Stimulated activated CD8-positive, alpha-beta memory T cell treated with anti-CD3 and anti-CD28 coated beads, Interleukin-12 subunit alpha, Interleukin-12 subunit beta, amount 100 ng/mL, for 1 hour (primary cell): ENCODE measurements at places on chromosomes 2 and 18.

- no peak for DNase-seq
Observed at GRCh38 chr2:15173501-15173900, 387.6 kb downstream of the NBAS start.

GRCh38 chr2:23637011-23637778 lies 252.2 kb downstream of the KLHL29 start:
- DNase-seq: no peak

GRCh38 chr18:5868218-5868854 lies 27.0 kb downstream of the TMEM200C start:
- DNase-seq: no peak

- DNase-seq: no peak
Observed at GRCh38 chr18:68918216-68918615, 120.3 kb downstream of the CCDC102B start.

- no peak for DNase-seq
Observed at GRCh38 chr18:62525608-62526007, 2.8 kb downstream of the ZCCHC2 start.

DNA sequence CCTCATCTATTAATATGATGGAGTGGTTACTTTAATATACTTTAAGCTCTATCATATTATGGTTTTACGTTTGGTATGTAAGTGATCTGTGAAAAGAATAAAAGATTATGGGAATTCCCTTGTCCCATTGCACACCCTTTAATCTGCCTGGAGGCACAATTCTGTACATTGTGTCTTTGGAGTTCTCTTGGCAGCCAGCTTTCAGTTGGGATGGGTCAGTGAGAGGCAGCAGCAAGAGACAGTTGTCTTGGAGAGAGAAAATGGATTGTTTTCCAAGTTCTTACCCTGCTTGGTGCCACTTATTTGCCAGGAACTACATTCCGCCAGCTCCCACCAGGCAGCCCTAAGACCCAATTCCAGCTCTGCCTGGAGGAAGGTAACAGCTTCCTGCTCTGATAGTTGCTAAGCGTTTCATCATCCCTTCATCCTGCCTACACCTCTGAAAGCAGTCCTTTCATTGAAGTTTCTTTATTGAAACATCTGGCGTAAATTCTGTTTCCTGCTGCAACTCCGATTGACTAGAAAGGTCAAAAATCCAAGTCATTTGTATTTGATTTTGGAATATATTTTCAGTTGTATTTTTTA lies 365.2 kb downstream of the AKAIN1 start:
- no peak for DNase-seq

GRCh38 chr2:100984892-100985307 lies 17.2 kb upstream of the RPL31 start:
- DNase-seq: peak; percentile 64

DNA sequence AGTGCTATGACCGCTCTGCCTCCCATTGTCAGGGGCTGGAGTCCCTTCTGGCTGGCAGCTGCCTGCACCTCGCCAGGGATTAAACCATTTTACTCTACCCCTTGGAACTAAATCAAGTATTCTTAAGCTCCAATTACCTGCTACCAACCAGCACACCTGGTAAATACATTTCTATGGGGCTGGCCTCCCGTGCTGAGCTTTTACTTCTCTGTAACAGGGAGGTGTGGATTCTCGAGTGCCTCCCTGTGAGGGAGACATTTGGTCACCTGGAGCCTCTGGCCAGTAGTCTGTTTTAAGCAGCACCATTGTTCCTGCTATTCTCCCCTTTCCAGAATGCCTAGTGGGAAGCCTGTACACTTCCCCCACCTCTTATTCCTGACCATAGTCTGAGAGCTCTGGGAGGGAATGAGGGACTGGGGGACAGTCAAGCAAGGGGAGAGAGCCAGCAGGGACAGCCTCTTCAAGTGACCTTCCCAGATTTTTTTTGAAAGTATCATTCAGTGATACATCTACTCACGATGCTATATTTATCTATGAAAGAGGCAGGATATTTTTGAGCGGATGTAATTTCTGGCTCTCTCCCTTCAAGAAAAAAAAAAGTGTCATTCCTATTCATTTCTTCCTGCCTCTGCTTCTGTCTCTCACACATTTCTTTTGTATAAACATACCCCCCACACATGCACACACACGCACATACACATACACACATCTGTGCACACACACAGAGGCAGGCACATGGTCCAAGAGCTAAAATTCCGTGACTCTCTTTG lies 112.8 kb downstream of the CAPN13 start:
- no peak for DNase-seq

- DNase-seq: no peak
Observed at GRCh38 chr2:166593403-166593802, 99.4 kb upstream of the SCN7A start.

DNA sequence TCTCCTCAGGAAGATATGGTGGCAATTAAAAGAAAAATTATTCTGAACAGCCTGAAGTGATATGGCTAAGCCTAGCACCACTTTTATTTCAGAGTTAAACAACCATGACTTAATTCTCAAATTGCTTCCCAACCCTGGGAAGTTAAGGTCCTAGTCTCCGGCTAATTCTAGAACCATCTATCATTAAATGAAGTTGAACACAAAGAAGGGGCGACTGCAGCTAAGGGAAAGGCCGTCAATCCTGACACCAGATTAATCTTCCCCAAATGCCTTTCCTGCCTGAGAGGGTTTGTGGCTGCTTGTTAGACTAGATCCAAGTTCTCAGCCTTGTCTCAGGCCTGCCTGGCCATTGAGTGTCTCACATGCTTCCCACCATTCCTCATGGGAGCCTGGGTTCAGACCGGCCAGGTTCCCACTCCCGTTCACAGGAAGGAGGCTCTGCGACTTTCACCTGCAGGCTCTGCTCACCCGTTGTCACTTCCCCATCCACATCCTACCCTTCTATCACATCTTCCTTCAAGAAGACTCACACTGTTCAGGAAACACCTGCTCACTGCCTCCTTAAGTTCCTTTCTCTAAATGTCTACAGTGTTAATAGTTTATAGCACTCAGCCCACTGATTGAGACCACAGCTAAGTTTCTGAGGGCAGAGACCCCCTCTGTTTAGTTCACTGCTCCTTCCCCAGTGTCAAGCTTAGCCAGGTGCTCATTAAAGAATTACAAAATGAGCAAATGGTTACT lies 282.9 kb upstream of the REV1 start:
- DNase-seq: no peak

DNA sequence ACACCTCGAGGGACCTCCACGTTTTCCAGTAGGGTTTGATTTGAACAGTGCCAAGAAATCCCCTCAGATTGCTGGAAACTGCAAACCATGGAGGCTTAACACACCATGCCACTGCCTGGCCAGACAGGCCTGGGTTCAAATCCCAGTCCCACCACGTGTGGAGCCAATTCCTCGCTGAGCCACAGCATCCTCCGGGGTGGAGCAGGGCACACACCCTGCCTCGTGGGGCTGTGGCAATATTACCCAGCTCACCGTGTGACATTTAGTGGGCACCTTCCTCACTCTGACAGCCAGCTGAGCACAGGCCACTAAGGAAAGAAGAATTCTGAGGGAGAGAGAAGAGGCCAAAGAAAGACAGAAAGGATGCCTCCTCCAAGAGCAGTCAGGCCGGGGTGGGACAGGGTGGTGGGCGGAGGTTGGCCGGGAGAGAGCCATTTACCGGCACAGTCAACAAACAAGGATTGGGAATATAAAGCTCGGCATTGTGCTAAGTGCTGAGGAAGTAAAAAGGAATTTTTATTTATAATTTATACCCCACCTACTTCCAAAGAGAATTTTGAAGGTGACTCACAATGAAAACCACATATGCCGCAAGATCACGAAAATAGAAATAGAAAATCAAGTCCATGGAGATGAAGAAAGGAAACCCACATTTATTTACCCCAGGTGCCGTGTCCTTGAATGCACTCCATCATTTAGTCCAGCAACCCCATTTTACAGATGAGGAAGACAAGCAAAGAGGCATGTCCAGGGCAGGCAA lies 111.5 kb downstream of the MCFD2 start:
- DNase-seq: no peak

DNA sequence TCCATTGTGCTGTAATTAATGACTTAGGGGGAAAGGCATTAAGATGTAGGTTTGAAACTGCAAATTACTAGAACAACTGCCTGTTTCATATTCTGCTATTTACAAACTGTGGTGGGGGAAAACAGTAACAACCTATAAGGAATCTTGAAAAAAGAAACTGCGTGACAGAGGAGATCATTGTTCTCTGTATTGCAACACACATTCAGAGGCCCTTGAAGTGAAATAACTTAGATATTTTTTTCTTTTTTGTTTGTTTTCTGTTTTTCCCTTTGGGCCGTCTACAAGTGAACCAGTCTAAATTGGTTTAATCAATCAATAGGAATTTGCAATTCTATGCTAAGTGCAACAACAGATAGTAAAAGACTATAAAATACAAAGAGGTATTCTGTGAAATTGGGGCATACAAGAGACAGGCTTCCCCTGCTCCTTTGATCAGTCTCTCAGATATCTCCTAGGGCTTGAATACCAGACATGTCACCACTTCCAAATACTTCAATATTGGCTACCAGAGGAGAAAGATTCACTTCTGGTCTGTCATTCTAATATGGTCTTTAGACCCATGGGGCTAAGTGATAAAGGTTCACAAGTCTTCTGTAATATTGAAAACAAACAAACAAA lies 2055.1 kb upstream of the CELF4 start:
- DNase-seq: no peak

DNA sequence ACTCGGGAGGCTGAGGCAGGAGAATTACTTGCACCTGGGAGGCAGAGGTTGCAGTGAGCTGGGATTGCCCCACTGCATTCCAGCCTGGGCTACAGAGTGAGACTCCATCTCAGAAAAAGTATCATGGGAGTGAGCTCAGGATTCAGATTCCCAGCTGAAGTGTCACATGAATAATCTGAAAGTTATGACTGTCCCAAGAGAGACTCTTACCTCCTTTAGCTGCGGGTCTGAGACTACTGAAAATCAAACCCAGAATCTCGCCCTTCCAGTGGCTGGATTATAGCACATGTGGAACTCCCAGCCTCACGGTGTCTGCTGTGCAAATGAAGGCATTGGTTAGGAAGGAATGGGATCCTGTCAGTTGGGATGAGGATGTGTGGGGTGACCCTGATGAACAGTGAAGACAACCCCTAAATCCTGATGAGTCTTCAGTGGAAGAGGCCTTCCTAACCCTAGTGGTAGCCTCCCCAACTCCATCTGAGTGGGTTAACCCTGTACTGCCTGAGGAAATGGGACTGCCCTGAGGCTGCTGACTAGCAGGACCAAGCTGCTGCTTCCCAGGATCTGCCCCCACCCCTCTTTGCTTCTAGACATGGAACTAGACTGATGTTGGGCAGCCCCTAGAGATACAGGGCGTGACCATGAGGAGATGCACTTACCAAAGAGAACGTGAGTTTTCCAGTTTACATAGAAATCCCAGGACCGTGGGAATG lies 16.5 kb downstream of the BOK start:
- no peak for DNase-seq

DNA sequence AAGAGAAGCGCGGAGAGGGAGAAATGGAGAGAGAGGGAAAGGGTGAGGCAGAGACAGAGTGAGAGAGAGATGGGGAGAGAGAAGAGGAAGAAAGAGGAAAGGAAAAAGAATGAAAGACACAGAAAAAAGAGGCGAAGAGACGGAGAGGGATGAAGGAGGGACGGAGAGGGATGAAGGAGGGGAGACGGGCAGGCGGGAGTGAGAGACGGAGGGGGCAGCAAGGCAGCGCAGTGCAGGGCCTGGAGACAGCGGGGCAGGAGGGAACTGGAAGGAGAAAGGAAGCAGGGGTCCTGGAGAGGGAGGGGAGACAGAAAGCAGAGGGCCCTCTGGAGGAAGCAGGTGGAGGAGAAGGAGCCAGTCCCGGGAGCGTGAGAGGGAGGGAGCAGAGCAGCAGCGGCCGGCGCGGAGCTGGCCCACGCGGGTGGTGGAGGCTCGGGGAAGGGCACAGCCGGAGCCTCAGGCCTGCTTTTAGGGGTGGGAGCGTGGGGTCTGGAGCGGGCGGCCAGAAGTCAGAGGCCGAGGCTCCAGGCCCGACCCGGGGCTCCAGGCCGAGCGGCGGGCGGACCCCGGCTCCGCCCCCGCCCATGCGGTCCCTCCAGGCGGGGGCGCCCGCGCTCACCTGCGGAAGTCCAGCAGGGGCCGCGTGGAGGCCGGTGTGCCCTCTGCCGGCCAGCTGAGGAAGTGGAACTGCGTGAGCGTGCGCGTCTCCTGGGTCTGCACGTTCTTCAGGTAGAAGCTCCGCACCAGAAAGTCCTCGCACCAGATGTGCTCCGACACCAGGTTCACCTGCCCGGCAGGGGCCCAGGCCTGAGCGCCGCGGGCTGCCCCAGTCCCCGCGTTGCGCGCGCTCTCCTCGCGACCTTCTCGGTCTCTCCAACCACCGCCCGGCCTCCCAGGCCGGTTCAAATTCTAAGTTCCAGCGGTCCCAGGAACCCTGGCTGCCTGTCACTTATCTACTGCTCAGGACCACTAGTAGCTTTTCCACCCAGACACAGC lies 14.5 kb downstream of the PTPRN start:
- DNase-seq: peak; percentile 78

GRCh38 chr2:227106845-227107759 lies 56.9 kb downstream of the COL4A4 start:
- DNase-seq: no peak

GRCh38 chr18:47691611-47692010 lies 238.8 kb downstream of the SMAD2 start:
- DNase-seq: no peak

DNA sequence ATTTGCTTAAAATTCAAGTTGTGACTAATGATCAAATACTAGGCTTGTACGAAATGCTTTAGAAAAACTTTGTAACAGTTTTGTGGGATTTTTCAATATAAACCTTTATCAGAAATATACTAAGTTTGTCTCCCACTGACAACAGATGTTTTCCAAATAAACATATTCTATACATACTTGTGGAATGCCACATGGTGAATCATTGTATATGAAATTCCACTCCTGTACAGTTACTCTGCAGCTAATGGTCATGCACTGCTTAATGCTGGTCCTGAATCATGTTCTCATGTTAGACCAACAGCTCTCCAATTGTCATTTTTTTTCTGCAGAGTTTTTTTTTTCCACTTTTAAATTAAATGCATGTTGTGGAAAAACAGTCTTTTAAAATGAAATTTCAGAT lies 90.1 kb downstream of the DPP4 start:
- no peak for DNase-seq

GRCh38 chr2:134367213-134367612 lies 113.3 kb downstream of the MGAT5 start:
- no peak for DNase-seq

- DNase-seq: no peak
Observed at GRCh38 chr2:181046833-181047232, 66.4 kb downstream of the UBE2E3 start.

GRCh38 chr18:1539276-1539675 lies 634.6 kb downstream of the ADCYAP1 start:
- no peak for DNase-seq

GRCh38 chr2:20571231-20571630 lies 79.7 kb downstream of the HS1BP3 start:
- no peak for DNase-seq

DNA sequence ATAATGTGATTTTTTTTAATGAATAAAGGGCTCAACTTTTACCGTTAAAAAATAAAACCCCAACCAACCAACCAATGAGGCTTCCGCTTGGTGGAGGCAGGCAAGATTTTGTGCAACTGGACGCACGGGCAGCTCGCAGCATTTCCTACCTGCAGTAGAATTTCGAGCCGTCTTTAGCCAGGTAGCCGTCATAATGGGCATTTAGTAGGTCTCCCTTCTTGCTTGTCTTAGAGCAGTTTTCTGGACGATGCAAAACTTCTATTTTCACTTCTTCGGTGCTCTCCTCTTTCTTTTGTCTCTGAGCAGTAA lies 316 bp downstream of the FKBP7 start:
- DNase-seq: no peak

- DNase-seq: no peak
Observed at GRCh38 chr2:172947461-172948153, 128.0 kb upstream of the MAP3K20 start.

GRCh38 chr2:120430957-120431356 lies 85.0 kb downstream of the INHBB start:
- no peak for DNase-seq

- DNase-seq: no peak
Observed at GRCh38 chr18:74414953-74415515, 42.1 kb downstream of the DIPK1C start.
